Coronary artery (tissue), 2 donors: ENCODE measurements at places on chromosomes 12 and 14.

DNA sequence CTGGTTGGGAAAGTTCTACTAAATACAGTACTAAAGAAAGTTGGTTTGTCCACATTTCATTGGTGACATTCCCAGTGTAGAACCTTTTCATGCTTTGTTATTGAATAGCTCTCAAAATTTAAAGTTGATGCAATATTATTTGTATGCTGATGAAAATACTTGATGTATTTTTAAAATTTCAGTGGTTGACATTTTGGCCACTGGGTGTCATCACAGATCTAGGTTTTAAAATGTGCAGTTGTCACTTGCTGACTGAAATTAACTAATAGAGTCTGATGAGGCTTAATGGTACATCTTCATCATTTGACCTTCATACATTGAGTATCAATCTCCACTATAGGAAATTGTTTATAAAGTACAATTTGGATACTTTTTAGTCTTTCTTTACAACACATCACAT lies 37.1 kb downstream of the CMAS start:
- no peak for DNase-seq

DNA sequence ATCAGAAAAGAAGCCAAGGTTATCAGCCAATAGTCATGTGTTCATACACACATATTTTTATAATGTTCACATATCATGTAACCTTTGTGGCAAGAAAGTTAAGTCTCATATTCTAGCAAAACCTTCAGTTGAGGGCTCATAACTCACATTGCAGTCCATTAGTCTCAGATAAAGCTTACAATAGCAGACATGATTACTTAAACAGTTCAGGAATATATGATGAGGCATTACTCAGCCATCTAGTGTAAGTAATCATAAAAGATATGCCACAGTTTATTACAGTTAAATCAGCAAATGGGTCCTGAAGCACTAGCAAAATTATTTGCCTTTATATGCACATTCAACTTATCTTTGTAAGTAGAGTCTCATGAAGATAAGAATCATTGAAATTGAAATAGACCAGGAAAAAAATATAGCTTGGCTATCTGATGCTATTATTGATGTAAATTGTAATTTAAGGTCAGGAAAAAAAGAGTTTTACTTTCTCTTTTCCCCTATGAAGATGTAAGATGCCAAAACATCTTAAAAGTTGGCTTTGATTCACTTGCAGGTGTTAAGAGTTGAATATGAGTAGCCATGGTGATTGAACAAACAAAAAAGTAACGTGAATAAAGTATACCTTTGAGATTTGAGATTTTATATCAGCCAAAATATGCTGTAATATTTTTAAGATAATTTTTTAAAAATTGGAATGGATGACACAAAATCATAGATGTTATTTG lies 537.0 kb downstream of the SLC6A15 start:
- no peak for DNase-seq

- peak; percentile 73 for DNase-seq
Observed at GRCh38 chr12:108374596-108375320, 35.6 kb upstream of the CMKLR1 start.

DNA sequence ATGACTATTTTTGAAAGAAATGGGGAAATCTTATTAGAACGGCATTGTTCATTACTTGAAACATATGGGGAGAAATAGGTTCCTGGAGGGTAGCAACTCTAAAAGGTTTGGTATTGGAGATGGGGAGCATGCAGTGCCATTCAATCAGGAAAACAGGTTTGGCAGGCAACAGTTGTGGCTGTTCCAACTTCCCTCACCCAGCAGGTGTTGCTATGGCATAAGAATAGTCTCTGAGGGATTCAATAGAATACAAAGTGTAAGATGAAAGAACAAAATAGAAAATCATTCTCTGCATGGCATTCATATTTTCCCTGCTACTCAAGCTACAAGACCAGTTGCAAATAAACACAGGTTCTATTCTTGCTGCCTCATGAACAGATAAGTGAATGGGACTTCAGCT lies 393.3 kb upstream of the RPL10L start:
- DNase-seq = no peak

- no peak for DNase-seq
Observed at GRCh38 chr12:89153341-89153740, 199.0 kb downstream of the DUSP6 start.

DNA sequence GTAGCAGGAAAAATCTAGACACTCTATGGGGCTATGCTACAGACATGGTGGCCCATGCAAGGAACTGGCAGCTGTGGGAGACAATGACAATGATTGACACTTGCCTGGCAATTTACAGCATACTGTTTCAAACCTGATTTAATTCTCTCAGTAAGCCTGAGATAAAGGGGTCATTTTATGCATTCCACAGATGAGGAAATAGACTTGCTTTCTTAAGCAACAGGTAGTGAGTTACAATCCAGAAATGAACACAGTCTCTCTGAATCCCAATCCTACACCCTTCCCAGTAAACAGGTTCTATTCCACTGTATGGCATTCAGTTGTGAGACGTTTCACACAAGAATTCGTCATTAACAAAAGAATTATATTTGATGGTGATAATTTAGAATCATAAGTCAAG lies 15.5 kb upstream of the PCNX1 start:
- no peak for DNase-seq

DNA sequence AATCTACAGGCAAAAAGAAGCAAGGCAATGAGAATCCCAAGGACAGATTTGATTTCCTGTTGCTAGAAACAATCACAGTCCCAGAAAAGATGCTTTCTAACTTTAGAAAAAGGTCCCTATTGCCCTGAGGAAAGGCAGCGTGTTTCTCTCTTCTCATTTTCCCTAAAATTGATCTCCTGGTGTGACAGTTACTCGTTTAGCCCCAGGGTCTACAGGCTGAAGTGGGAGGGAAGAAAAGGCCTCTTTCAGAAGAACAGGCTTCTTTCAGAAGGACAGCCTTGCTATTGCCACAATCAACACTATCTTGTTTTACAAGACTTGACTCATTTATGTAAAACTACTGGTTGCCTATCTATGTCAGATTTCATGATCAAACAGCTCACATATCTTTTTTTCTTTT lies 121.8 kb upstream of the OR4E1 start:
- DNase-seq = no peak

- no peak for DNase-seq
Observed at GRCh38 chr12:118429688-118430383, 53.5 kb downstream of the SUDS3 start.

GRCh38 chr14:23910101-23910875 lies 43.3 kb upstream of the DHRS4 start:
- no peak for DNase-seq
